ENCODE measurements at places on chromosomes 7 and 10. TPM values are rescaled to one million over a fixed set of nuclear protein-coding genes. Genes with fewer than 3 reads are reported as not detected.

DNA sequence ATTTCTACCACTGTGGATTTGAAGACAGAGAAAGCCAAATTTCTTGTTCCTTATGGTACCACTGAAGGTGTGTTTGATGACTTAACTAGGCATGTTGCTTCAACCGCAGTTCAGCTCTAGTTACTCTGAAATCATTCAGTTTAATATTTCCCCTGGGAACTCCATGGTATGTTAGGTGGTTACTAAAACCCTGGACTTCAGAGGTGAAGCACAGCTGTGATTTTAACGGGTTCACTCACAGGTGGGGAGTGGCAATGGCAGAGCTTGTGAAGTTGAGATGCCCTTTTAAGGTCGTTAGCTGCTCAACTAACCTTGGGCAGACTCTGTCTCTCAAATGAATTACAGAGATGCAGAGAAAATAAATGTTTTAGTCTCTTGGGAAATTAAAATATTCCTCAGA lies 163.6 kb upstream of the PHYHIPL start:
- no peak for DNase-seq

GRCh38 chr7:21948887-21949540 lies 3.3 kb upstream of the CDCA7L start:
- no peak for DNase-seq

GRCh38 chr7:69674701-69675182 lies 76.5 kb downstream of the AUTS2 start:
- DNase-seq: no peak

DNA sequence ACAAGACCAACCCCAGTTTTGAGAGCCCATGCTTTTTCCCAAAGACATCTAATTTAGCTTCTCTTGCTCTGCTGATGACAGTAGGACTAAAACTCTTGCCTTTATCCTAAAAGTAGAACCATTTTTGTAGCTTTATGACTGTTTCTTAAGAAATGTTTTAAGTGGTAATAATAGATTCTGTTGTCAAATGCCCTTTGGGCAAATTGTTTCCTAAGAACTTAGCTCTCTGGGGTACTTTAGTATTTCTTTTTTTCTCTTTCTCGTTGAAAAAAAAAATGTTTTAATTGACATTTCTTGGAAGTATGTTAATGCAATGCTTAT lies 157.4 kb downstream of the ARID5B start:
- DNase-seq: peak; percentile 32

GRCh38 chr7:30971440-30971839 lies 7.7 kb downstream of the GHRHR start:
- DNase-seq: no peak

DNA sequence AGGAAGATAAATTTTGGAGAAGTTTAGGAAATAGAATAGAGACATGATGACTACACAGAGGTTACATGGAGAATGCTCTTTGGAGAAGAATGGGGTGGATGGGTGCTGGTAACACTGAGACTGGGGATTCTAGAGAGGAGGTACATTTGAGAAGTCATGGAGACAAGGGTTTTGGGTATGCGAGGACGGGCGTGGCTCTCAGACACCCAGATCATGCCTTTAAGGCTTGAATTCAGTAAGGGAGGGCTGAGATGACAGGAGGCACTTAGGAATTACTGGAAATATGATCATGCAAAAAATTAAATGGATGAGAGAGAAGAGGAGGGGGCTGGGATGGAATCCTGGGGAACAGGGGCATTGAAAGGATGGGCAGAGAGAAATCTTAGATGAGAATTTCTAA lies 168.8 kb downstream of the ITGA8 start:
- no peak for DNase-seq

PRLHR gene
- not detected for total RNA-seq

UPK3B gene
- not detected for total RNA-seq

GRCh38 chr7:690478-691360 lies 35.8 kb upstream of the DNAAF5 start:
- DNase-seq: no peak

DNA sequence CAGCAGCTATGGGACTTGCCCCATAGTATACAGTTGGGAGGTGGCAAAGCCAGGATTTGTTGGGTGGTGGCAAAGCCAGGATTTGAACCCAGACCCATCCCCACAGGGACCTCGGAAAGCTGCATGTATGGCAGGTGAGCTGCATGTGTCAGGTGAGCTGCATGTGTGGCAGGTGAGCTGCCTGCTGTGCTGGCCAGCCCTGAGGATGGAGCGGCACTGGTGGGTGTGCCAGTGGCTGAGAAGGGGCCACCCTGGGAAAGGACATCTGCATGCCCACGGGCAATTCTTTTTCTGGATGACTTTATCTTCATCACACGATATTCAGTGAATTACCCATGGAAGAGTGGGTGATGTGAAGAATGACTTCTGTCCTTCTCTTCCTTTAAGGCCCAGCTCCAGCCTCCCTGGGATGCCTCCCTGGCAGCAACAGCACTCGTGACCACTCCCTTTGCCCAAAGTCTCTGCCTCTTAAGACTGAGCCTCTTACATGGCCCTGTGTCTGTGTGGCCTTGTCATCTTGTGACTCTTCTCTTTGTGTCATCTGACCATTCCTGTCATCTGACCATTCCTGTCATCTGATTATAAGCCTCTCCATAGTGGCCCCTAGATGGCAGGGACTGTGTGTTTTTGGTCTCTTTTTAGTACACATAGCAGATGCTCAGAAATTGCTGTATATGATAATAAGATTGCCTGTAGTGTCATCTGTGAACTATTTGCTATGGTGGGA lies 25.0 kb downstream of the CLEC2L start:
- no peak for DNase-seq

All from RPMI7951 (cell line).